ENCODE measurements at places on chromosomes 6 and 20.

DNA sequence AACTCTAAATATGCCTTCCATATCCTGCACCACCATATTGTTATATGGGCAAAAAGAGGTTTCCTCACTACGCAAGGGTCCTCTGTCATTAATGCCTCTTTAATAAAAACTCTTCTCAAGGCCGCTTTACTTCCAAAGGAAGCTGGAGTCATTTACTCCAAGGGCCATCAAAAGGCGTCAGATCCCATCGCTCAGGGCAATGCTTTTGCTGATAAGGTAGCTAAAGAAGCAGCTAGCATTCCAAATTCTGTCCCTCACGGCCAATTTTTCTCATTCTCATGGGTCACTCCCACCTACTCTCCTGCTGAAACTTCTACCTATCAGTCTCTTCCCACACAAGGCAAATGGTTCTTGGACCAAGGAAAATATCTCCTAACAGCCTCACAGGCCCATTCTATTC lies 30.3 kb upstream of the ZBTB22 start:
- DNase-seq, result no peak

DNA sequence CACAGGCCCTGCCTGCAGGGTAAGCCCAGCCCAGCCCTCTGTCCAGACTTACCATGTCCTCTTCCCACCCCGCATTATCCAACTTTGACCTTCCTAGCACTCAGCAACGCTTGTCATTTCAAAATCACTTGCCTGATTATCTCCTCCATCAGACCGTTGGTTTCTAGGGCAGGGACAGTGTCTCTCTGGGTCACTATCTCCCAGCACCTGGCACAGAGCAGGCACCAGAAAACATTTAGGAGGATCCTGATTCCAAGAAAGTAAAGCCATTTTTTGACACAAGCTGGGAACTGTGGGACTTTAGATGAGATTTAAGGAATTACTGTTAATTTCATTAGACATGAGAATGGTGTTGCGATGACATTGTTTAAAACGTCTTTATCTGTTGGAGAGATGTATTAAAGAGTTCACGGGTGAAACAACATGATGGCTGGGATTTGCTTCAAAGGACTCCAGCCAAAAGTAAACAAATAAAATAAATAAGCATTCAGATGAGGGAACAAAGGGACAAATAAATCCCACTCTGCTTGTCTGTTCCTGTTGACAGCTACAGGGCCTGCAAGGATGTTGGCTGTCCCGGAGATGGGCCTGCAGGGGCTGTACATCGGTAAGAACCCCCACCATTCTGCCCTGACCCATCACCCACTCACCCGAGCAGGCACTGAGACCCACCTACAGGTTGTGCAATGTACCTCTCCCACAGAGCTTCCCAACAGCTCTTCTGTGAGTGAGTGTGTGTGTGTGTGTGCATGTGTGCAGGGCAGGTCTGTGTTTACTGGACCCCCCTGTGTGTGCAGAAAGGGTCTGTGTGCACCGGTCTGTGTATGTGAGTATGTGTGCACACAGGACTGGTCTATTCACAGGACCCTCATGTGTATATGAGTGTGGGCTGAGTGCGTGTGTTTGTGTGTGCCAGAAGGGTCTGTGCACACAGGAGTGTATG lies 5.9 kb downstream of the HSPA12B start:
- DNase-seq, result no peak

DNA sequence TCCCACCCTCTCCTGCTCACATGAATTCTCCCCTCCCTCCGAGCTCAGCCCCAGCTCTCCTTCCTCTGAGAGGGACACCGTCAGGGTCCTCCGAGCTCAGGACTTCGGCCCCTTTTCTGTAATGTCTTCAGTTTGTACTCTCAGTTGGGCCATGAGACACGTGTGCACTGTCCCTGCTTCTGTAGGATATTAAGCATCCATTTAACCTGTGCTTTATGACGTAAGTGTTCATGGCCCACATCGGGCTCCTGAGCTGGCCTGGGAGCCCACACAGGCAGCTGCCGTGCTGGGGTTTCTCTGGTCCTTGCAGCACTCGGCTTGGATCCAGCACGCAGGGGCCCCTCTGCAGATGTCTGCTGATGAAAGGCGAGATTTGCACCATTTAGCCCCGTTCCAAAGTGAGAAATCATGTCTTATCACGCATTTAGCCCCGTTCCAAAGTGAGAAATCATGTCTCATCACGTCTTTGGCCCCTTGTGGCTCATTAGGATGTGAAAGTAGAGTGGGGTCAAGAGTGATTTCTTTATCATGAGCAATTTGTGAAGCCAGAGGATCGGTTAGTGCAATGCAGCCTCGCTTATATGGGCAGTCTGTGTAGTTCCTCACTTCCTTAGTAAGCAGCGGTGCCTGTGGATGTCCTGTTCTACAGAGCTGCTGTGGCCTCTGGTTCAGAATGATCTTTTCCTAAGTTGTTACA lies 25.3 kb downstream of the DUSP22 start:
- DNase-seq, result no peak

GRCh38 chr6:72696055-72696454 lies 74.2 kb downstream of the KCNQ5 start:
- no peak for DNase-seq

DNA sequence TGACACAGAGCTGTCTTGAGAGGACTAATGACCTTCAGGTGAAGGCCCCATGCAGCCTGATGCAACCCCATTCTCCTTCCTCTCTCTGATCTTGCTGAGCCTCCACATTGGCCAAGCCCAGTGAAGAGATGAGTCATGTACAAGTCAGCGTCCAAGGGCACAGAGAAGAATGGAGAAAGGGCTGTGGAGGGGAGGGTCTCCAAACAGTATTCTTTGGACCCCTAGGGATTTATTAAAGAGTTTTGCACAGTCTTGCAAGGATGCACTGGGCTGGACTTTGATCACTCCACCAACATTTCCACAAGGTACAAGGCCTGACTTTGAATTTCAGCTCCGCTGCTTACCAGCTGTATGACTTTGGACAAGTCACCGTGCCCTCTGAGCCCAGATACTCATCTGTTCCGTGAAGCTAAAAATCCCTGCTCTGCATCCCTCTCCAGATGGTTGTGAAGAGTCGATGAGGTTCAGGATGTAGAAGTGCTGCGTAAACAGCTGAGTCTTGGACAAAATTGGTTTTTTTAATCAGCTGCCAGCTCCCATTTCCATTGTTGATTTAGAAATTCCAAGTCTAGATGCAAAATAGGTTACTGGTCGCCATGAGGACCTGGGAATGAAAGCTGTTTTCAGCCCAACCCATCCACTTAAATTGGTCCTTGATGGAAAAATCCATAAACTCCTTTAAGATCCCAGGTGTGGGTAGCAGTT lies 14.1 kb upstream of the KCNG1 start:
- no peak for DNase-seq

GRCh38 chr6:42405021-42405420 lies 46.7 kb downstream of the TRERF1 start:
- DNase-seq, result no peak

GRCh38 chr6:53349209-53349693 lies 501 bp upstream of the ELOVL5 start:
- DNase-seq, result no peak

GRCh38 chr6:127516662-127517273 lies 2.4 kb downstream of the MTCL3 start:
- DNase-seq, result peak; percentile 70

DNA sequence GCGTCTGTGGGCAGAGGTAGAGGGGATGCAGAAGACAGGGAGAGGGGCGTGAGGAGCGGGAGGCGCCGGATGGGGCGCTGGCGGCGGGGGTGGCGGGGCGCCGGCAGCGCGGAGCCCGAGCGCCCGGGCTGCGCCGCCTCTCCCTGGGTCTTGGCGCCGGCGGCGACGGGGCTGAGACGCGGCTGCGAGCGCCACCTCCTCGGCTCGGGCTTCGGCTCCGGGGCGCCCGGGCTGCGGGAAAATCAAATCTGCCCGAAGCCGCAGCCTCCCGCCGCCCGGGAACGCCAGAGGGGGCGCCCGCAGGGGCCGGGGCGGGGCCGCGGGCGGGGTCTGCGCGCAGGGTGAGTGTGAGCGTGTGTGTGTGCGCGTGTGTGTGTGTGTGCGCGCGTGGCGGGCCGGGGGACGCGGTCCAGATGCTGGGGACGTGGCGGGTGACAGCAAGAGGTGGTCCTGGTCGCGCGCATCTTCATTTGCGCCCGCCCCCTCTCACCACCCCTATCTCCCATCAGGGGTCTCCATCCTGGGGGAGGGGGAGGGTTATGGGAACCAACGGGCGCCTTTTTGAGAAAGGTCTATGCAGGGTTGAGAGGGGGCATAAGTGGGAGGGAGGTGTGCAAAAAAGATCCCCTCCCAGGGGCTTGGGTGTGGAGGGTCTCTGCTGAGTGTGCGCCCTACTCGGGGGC lies 646 bp upstream of the CPNE5 start:
- DNase-seq, result peak; percentile 15

- no peak for DNase-seq
These were observed 232.2 kb upstream of the FLRT3 start for GRCh38 chr20:14569641-14570040.

GRCh38 chr6:166308033-166308768 lies at the start of gene PRR18:
Gene PRR18, minus strand, starts transcription at chr6:166308392. Its CDS starts 250 bp downstream, at chr6:166308142.
- no peak for DNase-seq

- DNase-seq, result no peak
These were observed 12.2 kb downstream of the SLC35F1 start for GRCh38 chr6:117919275-117919674.

GRCh38 chr20:41340327-41341055 lies at the start of gene LPIN3:
Gene LPIN3, plus strand, starts transcription at chr20:41340821. Its CDS starts 4,983 bp downstream, at chr20:41345804.
- peak; percentile 53 for DNase-seq

- DNase-seq, result no peak
These were observed 1.1 kb upstream of the RNGTT start for GRCh38 chr6:88964509-88964908.

DNA sequence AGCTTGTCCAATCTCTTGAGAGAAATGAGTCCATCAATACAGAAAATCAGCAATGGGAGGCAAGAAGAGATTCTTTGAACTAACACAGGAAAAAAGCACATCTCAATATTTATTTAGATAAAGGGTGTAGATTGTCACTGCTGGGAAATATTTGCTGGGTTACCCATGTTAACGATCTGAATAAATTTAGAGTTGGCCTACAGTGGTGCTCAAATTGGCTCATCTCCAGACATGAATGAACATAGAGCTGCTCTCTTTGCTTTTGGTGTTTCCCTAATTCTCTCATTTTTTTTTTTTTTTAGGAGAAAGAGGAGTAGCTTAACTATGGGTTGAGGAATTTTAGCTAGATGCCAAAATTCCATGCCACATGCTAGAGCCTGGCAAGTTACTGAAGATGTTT lies 471.2 kb downstream of the PKHD1 start:
- no peak for DNase-seq

GRCh38 chr20:54293526-54293925 lies 85.6 kb downstream of the PFDN4 start:
- no peak for DNase-seq

DNA sequence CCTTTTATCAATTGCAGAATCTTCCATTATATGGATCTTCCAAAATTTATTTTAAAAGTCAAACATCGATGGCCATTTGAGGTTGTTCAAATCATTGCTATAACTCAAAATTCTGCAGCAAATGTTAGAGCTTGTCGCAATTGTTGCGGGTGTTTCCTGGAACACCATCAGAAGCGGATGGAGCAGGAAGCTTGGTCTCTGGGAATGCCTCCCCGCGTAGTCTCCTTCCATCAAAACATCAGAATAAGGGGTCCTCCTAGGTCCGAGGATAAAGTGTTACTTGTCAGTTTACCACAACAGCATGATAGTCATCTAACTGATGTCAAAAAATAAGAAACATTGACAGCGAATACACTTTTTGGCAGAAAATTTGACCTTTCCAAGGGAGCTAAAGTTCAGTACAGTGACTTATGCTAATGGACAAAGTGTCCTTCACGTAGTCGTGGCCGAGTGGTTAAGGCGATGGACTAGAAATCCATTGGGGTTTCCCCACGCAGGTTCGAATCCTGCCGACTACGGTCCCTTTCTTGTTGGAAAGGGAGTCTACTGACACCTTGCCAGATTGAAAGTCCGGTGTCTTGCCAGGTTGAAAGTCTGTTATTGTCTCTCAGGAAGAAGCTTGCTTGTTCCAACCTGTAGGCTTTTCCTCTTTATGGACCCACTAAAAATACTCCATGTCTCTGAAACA lies 59.0 kb upstream of the ZNF184 start:
- DNase-seq, result no peak

GRCh38 chr6:1858859-1859258 lies 249.1 kb downstream of the FOXC1 start:
- DNase-seq, result no peak

DNA sequence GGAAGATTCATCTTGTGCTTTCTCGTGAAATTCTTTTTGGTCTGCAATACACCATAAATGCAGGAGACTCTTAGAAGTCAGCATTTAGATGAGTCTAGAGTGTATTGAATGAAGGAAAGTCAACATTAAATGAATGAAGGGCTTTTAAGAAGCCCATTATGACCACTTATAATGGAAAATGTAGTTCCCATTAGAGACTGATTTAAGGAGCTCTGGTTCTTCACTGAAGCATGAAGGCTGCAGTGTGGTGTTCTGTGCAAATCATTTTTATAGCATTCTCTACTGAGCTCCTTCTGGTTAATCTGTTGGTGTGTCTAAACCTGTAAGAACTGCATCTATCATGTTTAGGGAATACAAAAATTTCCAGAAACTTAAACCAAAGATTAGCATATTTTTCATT lies 19.7 kb downstream of the NCOA7 start:
- no peak for DNase-seq

DNA sequence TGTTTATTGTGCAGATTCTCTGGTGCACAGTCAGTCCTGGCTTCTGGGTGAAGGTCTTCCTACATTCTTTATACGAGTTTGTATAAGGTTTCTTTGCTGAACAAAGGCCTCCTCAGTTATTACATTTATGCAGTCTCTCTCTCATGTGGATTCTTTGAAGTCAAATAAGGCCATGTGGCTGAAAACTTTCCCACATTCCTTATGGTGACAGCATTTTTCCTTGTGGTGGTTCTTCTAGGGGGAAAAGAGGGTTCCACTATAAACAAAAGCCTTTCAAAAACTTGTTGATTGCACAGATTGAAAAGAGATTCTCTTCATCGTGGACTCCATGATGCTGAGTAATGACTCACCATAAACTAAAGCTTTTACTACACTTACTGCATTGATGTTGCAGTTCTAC lies 19.2 kb downstream of the ZSCAN12 start:
- DNase-seq, result no peak

- DNase-seq, result no peak
These were observed 2.7 kb downstream of the CSTF1 start for GRCh38 chr20:56395166-56395565.

- no peak for DNase-seq
These were observed 29.8 kb upstream of the ERVFRD-1 start for GRCh38 chr6:11141295-11141694.

- DNase-seq, result no peak
These were observed 4.2 kb upstream of the BMP6 start for GRCh38 chr6:7721649-7722048.

GRCh38 chr20:17796091-17796563 lies 96.4 kb downstream of the BANF2 start:
- no peak for DNase-seq

DNA sequence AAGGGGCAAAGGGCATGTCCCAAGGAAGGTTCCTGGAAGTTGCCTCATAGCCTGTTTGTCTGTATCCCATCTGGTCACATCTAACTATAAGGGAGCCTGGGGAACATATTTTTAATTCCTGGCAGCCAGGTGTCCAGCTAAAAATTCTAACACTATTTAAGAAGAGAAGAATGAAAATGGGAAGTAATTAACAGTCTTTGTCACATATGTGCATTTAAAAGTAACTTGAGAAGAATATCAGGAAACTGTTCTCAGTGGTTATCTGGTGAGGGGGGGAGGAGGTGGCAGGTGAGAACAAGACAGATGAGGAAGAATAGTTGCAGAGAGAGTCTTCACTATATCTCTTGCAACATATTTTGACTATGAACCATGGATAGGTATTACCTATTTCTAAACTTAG lies 75.5 kb upstream of the ELOVL5 start:
- no peak for DNase-seq
